ENCODE measurements at places on chromosomes 1 and 21.

GRCh38 chr1:197284325-197284724 lies 16.3 kb downstream of the CRB1 start:
- DNase-seq, result no peak

- DNase-seq, result no peak
Measured at GRCh38 chr1:218242171-218242570, 42.9 kb upstream of the RRP15 start.

DNA sequence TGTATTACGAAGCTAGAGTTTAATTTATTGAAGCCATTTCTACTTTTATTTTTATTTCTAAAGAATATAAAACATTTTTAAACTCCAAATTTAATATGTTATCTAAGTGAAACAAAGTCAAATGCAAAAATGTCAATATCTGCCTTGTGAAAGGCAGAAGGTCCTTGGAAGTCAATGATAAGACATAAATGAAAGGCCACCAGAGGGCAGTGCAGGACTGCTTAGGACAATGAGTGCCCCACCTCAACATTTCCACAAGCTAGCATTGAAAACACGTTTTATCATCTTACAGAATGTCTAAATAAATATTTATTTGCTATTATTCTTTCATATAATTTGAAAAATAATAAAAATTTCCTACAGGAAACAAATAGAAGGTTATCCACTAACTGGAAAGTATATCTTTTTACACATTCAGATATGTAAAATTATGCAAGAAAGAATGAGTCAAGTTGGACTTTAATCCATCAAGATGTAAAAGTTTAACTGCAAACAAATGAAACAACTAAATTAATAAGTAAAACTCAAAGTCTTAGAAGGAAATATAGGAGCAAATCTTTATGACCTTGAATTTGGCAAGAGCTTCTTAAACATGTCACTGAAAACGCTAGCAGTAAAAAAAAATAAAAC lies 140.1 kb upstream of the FMN2 start:
- DNase-seq, result peak; percentile 7

GRCh38 chr1:180080439-180080838 lies 74.2 kb upstream of the QSOX1 start:
- DNase-seq, result no peak

DNA sequence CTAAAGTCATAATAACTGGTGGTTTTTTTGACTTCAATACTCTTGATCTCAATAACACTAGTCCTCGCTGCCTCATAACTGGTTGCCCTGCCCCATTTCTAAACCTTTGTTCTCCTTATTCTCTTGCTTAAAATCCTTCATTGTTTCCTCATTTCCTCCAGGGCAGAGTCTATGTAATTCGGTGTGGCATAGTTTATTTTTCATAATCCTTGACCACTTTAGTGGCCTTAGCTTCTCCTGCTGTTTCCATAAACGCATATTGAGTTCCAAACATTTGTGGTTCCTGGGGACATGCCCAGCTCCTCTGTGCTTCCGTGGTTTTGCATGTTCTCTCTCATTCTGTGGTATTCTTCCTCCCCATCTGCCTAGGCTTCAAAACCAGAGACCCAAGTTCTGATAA lies 19.0 kb upstream of the TLCD4 start:
- no peak for DNase-seq

DNA sequence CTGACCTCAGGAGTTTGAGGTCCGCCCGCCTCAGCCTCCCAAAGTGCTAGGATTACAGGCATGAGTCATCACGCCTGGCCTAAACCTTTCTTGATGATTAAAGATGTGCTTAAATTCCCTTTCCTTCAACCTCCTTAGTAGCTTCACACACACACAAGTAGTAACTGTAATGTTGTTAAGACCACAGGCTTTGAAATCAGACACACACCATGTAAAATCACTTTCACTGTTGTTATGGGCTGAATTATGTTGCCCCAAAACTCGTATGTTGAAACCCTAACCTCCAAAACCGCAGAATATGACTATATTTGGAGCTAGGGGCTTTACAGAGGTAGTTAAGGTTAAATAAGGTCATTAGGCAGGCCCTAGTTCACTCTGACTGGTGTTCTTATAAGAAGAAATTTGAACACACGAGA lies 180.2 kb downstream of the NR5A2 start:
- no peak for DNase-seq

DNA sequence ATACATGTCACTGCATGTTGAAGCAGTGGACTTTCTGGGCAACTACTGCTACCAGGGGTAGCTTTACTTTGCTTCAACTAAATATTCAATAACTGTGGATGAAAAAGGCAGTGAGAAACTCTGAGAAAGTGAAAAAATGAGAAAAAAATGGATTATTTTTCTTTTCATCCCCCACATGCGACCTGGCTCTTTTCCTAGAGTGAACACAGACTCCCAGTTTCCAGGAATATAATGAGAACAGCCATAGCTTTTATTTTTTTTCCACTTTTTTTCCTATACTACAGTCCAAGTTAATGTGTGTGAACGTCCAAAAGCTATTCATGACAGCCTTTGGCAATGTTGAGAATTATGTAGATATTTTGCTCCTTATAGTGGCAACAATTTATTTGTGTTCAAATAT lies 230.4 kb downstream of the DNM3 start:
- DNase-seq, result no peak

- DNase-seq, result peak; percentile 58
Measured at GRCh38 chr1:27284425-27285273, 37.3 kb upstream of the TMEM222 start.

- no peak for DNase-seq
Measured at GRCh38 chr1:90308421-90308820, 313.5 kb downstream of the ZNF326 start.

Measured in hypothalamus (tissue), 51 donors.